Activated CD4-positive, alpha-beta T cell treated with anti-CD3 and anti-CD28 coated beads, Interleukin-10, Interleukin-2, amounts not matched to agents 100 ng/mL and 50 ng/mL, durations not matched to agents 16 hours and 8 hours (primary cell): ENCODE measurements at places on chromosomes 2 and 18.

DNA sequence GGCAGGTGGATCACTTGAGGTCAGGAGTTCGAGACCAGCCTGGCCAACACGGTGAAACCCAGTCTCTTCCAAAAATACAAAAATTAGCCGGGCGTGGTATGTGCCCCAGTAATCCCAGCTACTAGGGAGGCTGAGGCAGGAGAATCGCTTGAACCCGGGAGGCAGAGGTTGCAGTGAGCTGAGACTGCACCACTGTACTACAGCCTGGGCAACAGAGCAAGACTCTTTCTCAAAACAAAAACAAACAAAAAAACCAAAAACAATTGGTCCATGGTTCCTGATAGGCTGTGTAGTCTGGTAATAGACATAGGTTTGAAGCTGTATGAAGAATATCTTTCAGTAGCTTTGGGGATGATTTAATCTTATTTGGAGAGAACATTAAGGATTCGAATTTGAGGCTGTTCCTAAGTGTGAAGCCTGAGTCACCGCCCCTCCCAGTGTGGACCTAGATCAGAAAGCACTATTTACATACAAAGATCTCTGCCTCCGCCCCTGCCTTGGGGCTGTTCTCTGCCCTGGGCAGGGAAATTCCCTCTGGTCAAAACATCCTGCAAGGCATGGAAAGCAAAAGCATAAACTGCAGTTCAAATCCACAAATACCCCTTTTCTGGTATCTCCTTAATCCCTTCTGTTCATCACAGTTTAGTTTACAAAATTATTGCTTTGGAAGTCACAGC is 52.8 kb upstream of the PMAIP1 start:
- DNase-seq = peak; percentile 69

DNA sequence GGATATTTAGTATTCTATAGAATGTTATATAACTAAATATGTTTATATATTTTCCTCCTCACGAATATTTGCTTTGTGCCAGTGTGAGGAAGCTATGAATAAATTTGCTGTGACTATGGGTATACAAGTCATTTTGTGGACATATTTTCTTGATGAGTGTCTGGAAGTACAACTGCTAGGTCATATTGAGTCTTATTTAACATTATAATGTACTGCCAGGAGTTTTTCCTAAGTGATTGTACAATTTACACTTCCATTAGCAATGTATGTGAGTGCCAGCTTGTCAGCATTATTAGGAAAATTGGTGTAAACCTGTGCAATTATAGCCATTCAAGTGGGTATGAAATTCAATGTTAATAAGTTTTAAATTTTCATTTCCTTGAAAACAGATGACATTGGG is 1328.9 kb upstream of the TMEFF2 start:
- no peak for DNase-seq

GRCh38 chr2:71100195-71100964 is 29.6 kb downstream of the MCEE start:
- peak; percentile 57 for DNase-seq

DNA sequence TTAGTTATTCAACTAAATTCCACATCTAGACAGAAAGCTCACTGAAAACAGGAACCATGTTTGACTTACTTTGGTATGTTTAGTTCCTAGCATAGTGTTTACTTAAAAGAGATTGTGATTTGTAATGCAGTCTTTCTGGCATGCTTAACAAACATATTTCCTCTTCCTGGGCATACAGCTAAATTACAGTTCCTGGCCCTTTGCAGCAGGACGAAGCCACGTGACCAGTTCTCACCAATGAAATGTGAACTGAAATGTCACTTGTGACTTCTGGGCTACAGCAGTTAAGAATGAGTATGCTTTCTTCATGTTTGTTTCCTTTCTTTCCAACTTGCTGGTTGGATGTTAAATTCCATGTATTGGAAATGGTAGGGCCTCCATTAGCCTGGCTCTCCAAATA is 330.5 kb downstream of the FIGN start:
- no peak for DNase-seq

- DNase-seq = no peak
Observed at GRCh38 chr2:151975460-151976414, 123.1 kb downstream of the CACNB4 start.

GRCh38 chr18:9803063-9803697 is 82.6 kb upstream of the TXNDC2 start:
- no peak for DNase-seq

- DNase-seq = no peak
Observed at GRCh38 chr18:45567123-45567522, 48.2 kb upstream of the SLC14A2 start.

DNA sequence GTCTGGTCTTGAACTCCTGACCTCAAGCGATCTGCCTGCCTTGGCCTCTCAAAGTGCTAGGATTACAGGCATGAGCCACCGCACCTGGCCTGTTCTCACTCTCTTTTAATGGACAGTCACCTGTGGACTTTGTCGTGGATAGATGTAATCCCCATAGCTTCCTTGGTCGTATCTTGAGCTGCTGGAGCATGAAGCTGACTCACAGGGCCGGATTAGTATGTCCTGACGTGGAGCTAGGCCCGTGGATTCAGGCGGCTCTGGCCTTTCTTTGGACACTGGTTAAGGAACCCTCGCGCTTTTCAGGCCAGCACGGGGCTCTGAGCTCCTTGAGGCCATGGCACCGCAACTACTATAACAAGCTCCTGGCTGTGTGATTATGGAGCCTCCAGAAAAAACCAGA is 27.5 kb upstream of the GBX2 start:
- no peak for DNase-seq

DNA sequence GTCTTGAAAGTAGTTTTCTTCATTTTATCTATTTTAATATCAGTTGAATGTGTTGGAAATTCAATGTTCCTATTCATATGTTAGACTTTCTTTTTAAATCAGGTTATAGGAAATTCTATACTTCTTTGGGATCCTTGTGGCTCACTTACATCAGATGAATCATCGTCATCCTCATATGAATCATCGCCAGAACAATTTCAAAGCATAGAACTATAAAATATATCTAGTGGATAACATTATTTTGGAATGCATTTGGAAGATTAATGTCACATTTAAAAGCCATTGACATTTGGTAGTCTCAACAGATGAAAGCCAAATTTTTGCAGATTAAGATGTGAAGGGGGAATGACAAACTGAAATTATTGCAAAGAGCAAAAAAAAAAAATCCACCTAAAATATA is 94.1 kb downstream of the FAM161A start:
- peak; percentile 31 for DNase-seq

DNA sequence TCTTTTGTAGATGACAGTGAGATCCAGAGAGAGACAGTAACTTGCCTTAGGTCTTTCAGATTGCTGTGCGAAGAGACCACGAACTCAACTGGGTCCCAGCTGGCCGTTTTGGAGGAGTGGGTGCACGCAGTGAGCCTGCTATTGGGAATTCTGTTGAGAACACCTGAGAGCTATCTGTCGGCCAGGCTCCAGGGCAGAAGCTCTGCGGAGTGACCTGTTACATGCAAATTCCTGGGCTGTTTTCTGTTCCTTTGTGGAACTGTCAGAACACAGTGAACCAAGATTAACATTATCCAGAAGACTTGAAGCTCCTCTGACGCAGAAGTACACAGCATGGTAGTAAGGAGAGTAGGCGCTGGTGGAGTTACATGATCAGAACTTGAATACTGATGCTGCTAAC is 99.5 kb upstream of the LMAN1 start:
- no peak for DNase-seq

GRCh38 chr2:233062451-233062850 is 2.3 kb downstream of the INPP5D start:
- no peak for DNase-seq

- no peak for DNase-seq
Observed at GRCh38 chr2:219434468-219434717, 250 bp upstream of the SPEG start.

GRCh38 chr2:69716555-69717120 is 25.3 kb upstream of the ANXA4 start:
- no peak for DNase-seq

- DNase-seq = no peak
Observed at GRCh38 chr2:216918088-216918680, 58.3 kb upstream of the TNP1 start.

DNA sequence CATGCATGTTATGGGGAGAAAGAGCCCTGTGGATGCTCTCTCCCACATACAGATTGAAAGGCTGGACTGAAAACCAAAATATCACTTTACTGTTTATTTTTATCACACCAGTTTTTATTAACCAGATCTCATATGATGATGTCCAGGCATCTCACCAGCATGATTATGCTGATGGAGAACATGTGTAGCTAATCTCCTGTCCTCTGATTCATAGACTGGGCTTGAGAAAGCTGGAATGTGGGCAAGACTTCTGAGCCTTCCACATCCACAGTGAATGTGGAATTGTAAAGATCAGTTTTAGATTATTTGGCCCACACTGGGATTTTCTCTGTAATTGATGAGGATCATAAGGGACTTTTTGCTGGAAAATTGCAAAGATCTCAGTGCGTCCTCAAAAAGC is 137.9 kb downstream of the ICOS start:
- DNase-seq = no peak

DNA sequence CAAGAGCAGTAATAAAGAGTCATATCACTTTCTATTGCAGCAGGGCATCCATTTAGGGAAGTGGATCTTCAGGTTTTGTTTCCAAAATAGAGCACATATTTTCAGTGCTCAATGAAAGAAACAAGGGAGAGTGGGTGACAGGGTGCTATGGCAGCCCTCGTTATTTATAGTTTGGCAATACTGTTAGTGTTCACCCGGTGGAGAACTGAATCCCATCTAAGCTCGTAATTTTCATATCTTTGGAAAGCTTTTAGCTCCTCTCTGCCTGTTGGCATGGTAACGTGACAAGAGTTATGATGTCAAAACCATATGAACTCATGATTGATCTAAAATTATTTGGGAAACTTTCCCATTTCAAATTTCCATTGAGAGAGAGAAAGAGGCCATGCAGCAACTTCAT is 331.9 kb downstream of the LRRTM1 start:
- no peak for DNase-seq

- no peak for DNase-seq
Observed at GRCh38 chr18:23619388-23619881, 33.1 kb upstream of the NPC1 start.

GRCh38 chr2:226716126-226716525 is 83.5 kb downstream of the IRS1 start:
- no peak for DNase-seq
